ENCODE measurements at places on chromosomes 1 and 21.

DNA sequence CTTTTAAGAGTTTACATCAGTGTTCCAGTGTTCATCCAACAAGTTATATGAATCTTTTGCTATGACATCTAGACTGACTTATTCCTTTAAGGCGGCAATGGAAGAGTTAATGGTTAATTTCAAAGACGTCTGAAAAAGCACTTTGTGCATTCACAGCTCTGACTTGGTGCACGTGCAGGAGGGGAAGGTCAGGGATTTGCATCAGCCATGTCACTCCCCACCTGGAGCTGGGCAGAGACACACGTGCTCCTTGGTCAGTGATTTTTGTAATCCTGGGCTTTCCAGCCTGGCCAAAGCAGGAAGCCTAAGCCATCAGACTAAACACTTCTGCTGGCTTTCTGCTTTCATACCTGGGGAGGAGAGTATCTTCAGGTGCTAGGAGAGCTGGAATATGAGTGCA, 96.3 kb downstream of the ST3GAL3 start:
- DNase-seq: no peak

DNA sequence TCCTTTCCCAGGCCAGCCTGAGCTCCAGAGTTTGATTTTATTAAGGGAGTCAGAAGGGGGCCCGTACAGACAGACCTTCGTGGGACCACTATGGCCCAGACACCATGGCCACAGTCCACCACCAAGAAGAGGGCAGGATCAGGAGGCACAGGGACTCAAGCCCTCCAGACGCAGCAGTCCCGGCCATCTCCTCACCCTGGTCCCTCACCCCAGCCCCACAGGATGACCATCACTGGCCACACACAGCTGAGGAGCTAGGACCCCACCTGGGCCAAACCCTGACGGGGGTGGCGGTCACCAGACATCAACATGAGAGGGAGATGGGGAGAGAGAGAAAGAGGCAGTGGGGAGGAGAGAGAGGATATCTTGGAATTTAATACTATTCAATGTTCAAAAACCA, 29.2 kb upstream of the AGPAT3 start:
- no peak for DNase-seq

DNA sequence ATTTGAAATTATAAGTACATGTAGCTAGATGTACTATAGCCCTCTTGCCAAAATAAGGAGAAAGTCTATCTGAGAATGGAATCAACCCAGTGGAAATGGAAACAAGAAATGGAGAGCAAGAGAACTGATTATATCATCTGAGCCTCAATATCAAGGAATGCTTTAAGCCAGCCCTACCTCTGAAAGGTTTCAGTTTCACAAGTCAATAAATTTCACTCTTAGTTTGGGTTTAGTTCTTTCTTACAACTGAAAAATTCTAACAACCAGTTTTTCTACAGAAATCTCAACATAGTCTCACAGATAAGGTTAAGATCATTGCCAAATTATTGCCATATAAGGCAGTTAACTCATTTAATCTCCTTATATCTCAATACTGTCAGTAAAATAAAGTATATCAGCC, 80.0 kb downstream of the EPS15 start:
- DNase-seq: no peak

DNA sequence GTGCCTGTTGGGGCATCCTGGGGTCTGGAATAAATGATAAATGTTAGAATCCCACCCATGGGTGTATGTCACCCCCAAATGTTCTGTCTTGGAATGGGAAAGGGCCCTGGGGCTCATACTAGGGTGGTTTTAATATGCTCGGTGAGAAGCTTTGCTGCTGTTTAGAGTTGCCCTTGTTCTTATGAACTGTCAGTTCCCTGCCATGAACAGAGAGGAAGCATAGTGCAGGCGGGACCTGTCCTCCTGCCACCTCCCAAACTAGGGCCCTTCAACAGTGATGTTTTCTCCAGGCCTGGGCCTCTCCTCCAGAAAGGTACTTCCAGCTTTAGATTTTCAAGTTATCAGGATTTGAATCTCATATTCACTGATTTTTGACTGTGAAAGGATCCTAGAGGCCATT, 80.7 kb upstream of the COA6 start:
- DNase-seq: no peak

DNA sequence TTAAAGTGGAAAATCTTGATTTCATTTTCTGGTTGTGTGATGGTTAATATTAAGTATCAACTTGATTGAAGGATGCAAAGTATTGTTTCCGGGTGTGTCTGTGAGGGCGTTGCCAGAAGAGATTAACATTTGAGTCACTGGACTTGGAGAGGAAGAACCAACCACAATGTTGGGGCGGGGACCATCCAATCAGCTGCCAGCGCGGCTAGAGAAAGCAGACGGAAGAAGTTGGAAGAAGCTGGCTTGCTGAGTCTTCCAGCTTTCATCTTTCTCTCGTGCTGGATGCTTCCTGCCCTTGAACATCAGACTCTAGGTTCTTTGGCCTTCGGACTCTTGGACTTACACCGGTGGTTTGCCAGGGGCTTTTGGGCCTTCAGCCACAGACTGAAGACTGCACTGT, 832.6 kb upstream of the TMPRSS15 start:
- no peak for DNase-seq

DNA sequence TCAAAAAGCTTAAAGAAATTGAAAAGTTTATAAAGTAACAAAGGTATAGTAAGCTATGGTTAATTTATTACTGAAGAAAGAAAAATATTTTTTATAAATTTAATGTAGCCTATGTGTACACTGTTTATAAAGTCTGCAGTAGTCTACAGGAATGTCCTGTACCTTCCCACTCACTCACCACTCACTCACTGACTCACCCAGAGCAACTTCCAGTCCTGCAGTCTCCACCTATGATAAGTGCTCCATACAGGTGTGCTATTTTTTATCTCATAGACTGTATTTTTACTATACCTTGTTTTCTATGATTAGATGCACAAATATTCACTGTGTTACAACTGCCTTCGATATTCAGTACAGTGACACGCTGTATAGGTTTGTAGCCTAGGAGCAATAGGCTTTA, 106.6 kb downstream of the NR5A2 start:
- no peak for DNase-seq

DNA sequence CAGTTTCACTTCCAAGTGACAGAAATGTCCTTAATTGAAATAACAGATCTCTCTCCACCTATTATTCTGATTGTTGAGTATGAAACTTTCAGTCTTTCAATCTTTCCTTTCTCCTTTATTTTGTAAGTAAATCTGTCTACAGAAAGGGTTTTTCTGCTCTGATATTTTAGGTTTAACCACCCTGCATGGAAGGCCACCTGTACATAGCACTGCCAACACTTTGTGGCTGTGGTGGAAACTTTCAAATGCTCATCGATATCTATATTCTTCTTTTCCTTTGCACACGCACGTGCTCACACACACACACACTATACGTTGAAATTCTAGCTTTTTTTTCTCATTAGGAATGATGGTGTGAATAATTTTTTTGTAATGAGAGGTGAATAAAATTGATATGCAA, 1179.3 kb downstream of the KCNT2 start:
- no peak for DNase-seq

- DNase-seq: peak; percentile 53
Observed at GRCh38 chr21:45644041-45644906, 749 bp downstream of the PCBP3 start.

DNA sequence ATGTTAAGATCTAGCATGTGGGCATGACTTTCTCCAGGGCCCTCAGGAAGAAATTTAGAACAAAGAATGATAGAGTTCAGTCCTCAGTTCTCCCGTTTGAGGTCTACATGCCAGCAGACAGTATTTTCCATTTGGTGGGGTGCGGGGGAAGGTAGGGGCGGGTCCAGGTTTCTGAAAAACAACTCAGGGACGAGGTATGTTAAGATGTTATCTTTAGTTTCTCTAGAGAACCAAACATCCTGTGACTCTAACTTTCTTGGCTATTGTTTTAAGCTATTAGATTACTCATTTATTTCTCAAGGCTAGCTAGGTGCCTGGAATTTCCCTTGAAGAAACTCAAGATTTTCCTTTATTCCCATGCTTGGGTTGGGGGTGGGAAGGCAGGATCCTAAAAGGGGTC, 42.3 kb upstream of the SYT14 start:
- no peak for DNase-seq

- peak; percentile 52 for DNase-seq
Observed at GRCh38 chr1:172449585-172450523, 6.0 kb upstream of the PIGC start.

GRCh38 chr1:56137090-56137489, 442.3 kb downstream of the PLPP3 start:
- no peak for DNase-seq

DNA sequence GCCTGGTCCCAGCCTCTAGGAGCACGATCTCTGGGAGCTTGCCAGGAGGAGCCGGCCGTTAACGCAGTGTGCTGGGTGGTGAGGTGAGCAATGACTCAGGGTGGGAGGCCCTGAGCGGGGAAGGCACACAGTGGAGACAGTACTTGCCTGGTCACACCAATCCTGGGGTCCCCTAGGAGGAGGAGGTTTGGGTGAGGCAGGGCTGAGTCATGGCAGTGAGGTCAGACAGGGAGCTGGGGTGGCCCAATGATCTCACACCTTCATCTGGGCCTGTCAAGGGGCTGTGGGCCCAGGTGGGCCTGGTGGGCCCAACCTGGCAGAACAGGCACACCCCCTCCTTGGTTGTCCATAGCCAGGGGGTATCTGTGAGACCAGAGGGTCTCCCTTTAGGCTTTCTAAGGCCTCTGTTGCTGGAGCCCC, 8.6 kb upstream of the EDN2 start:
- no peak for DNase-seq

DNA sequence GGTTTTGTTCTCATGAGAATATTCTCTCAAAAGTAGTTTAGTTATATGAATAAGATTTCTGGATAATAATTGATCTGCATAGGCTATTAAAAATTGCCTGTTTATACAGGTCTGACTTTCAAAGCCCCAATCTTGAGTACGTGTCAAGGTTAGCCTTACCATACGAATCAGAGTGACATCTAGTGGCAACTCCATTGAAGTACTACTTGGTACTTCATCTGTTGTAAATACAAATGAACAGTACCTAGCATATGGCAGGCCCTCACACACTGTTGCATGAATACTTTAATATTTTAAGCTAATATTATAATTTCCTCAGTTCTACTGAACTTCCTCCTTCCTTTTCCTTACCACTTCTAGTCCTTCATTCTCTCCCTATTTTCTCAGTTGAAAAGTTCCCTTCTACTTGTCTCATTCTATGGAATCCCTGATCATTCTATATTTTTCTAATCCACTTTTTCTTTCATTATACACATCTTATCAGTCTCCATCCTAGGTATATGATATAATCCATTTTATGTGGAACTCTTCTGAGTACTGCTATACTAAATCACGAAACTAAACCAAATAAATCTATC, 101.2 kb downstream of the AKT3 start:
- DNase-seq: no peak

DNA sequence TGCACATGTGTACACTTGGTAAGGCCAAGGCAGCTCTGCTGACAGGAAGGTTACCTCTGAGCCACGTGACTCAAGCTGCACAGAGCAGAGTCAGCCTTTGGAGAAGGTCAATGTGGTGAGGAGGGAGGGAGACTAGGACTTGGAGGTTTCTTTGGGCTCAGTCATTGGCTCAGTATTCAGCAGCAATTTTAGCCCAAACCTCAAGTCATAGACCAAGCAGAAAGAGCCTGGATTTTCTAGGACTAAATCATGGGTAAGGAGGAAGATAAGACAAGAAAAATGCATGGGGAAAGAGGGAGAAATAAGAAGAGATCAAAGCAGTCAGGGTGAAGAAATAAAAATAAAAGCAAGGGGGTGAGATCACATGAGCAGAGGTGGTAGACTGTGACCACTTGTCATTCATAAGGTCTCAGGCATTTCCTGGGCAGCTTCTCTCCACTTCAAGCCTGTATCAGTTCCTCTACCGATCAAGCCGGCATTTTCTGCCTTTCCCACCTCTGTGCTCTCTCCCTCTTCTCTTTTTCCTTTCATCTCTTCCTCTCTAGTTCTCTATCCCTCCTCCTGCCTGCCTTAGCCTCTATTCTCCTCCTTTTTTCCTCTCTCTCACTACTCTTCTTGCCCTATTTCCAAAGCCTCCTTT, 51.7 kb upstream of the DUSP10 start:
- no peak for DNase-seq

GRCh38 chr1:109347511-109347910, 40.7 kb upstream of the MYBPHL start:
- no peak for DNase-seq

GRCh38 chr1:210653771-210654170, 325.1 kb downstream of the HHAT start:
- no peak for DNase-seq

- DNase-seq: no peak
Observed at GRCh38 chr1:180953291-180954004, 40.8 kb downstream of the KIAA1614 start.

DNA sequence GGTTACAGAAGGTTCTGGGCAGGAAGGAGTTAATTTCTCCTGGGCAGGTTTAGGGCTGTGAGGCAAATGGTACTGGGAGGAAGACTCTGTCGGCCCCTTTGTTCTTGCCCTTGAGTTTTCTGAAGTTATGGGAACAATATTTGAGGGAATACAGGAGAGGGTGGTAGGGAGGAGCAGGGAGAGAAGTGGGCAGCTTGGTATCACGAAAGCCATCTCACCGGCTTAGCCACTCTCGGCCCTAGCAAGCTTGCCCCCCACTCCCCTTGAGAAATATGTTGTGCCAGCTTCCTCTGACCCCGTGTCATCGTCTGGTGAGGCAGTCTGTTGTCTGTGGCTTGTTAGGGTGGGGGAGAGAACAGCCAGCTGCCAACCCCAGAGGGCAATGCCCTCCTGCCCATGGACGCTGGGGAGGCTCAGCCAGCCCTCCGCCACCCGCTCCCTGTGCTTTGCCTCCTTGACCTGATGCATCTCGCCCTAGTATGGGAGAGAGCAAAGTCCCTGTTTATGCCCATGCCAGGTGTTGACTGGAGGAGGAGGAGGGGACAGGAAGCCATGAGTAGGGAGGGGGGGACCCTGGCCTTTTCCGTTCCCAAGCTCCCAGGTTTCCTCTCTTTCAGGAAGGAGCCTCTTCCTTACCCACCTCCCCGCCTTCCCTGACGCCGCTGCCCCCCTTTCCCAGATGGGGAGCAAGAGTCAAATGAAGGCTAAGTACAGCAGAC, 1.2 kb downstream of the EFNA1 start:
- no peak for DNase-seq

DNA sequence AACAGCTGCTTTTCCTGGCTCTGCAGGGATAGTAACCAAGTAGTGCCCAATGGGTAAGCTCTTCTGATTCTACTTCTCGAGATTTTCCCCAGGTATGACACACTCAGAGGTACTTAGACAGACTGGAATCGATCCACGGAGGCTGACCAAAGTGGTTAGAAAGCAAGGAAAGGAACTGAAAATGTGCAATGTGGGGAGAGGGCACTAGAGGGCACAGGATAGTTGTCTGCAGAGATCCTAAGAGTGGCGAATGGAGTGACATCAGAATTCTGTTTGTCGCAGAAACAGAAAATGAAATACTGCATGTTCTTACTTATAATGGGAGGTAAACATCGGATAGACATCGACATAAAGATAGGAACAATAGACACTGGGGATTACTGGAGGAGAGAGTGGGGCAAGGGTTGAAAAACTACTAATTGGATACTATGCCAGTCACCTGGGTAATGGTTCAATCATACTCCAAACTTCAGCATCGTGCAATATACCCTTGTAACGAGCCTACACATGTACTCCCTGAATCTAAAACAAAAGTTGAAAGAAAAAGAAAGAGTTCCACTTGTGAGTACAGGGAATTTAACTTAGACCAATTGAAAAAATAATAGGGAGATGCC, 23.3 kb downstream of the CYP2J2 start:
- DNase-seq: peak; percentile 51

Data from activated naive CD4-positive, alpha-beta T cell treated with anti-CD3 and anti-CD28 coated beads, Interleukin-2, amount 10 ng/mL, durations not matched to agents 7 days and 5 days (primary cell).